ENCODE measurements at places on chromosomes 6 and 20.

GRCh38 chr20:13212750-13213149 is 8.3 kb upstream of the ISM1 start:
- DNase-seq = peak; percentile 54

DNA sequence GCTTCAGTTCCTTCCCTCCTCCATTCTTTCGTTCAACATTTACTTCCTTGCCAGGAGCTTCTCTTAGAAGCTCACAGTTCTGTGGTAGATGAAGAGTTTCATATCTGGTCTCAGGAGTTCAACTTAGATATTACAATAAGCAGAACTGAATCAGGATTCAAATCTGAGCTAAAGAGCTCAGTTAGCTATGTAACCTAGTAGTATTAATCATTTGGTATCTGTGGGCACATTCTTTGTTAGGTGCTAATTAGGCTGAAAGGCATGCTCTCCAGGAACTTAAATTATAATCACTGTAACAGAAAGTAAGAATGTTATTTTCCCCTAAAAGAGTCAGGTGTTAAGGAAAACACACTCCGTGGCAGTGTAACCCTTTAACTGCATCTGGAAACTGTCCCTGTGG is 8.4 kb downstream of the ZNF76 start:
- DNase-seq = no peak

GRCh38 chr6:36368921-36369865 is 18.3 kb downstream of the ETV7 start:
- DNase-seq = no peak

DNA sequence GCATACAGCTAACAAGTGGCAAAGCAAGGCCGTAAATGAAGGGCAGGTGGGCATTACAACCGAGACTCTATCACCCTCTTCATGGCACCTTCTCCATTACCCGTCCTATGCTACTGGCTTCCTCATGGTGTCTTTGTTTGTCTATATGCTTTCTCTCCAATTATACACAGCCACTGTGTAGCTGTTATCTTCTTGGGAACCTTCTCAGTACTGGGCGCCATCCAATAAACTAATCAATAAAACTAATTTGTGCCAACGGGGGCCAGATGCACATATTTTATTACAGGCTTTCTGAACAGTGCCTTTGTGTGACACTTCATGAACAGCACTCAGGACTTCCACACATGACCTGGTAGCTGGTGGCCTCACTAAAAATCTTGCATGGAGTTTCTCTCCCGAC is 149.8 kb upstream of the PCSK2 start:
- no peak for DNase-seq

GRCh38 chr6:168985705-168986104 is 267.9 kb downstream of the THBS2 start:
- DNase-seq = no peak

- DNase-seq = no peak
Observed at GRCh38 chr6:48101290-48101689, 9.7 kb downstream of the PTCHD4 start.

- no peak for DNase-seq
Observed at GRCh38 chr6:105739764-105740163, 336.9 kb upstream of the PREP start.

DNA sequence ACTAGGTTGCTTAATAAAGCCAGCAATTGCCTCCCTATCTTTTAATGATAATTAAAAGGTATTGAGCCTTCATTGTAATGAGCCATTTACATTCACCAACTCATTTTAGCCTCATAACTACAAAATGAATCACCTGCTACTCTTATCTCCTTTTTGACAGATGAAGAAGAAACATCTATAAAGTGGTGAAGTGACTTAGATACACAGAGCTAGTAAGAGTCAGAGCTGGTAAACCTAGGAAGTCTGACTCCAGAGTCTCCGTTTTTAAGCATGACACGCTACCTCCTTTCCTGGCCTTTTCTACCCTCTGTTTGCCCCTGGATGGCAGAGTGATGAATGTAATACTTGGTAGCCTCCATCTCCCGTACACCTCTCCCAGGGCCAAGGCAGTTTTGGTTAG is 93.5 kb downstream of the SPTLC3 start:
- no peak for DNase-seq

GRCh38 chr6:170130201-170130621 is 160.7 kb downstream of the DLL1 start:
- no peak for DNase-seq

GRCh38 chr20:41352106-41352505 is 11.5 kb downstream of the LPIN3 start:
- DNase-seq = no peak

DNA sequence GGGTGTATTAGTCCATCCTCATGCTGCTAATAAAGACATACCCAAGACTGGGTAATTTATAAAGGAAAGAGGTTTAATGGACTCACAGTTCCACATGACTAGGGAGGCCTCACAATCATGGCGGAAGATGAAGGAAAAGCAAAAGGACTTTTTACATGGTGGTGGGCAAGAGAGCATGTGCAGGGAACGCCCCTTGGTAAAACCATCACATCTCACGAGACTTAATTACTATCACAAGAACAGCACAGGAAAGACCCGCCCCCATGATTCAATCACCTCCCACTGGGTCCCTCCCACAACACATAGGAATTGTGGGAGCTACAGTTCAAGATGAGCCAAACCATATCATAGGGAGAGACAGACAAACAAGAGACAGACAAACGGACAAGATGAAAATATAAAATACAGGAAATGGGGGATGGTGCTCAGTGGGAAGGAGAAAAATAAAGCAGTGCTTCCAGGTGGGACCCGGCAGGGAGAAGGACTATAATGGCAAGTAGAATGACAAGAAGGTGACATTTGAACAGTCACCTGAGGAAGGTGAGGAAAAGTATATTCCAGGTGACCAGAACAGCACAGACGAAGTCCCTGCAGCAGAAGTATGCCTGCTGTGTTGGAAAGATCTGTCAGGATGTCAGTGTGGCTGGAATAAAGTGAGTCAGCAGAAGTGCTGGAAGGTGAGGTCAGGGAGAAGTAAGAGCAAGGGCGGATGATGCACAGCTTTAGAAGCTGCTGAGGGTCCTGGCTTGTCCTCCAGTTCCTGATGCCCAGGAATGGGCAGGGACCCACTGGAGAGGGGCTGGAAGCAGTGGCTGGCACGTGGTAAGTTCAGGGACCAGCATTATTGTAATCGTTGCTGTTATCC is 61.1 kb downstream of the SLC2A10 start:
- DNase-seq = no peak

DNA sequence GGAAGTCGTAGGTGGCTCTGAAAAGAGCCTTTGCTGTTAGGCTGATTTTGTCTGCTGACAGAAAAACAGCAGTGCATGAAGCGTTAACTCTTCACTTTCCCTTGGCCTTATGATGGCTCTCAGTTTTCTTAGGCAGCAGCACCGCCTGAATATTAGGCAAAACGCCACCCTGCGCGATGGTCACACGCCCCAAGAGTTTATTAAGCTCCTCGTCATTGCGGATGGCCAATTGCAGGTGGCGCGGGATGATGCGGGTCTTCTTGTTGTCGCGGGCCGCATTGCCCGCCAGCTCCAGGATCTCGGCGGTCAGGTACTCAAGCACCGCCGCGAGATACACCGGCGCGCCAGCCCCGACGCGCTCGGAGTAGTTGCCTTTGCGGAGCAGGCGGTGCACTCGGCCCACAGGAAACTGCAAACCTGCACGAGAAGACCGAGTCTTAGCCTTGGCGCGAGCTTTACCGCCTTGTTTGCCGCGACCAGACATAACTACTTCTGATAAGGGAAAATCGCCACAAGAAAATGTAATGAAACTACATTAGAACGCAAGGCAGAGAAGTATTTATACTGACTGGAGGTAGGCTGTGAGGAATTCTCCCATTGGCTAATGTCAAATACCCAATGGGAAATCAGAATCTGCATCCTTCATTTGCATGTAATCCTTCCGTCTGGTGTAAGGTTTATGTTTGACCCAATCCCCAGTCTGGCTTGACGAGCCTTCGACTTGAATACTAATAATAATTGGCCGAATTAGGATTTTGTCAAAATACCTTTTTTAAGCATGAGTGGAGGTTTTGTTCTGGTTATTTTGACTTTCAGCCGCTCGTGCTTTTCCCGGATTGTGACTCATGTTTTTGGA is 53.9 kb upstream of the HFE start:
- DNase-seq = peak; percentile 79

DNA sequence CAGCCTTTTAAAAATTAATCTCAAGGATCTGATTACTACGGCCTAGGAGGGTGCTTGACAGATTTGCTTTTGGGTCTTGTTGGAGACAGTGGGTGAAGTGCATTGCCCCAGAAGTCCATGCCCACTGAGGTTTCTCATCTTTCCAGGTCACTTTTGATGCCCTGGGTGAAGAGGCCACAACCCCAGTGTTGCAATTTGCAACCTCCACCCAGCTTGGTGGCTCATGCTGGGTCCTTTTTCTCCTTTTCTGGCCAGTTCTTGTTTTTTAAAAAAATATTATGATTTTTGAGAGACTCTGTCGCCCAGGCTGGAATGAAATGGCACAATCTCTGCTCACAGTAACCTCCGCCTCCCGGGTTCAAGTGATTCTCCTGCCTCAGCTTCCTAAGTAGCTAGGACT is 9.4 kb downstream of the STX11 start:
- no peak for DNase-seq

- DNase-seq = no peak
Observed at GRCh38 chr6:66421570-66421969, 714.5 kb upstream of the EYS start.

- DNase-seq = no peak
Observed at GRCh38 chr20:34875642-34876405, 588 bp upstream of the ACSS2 start.

- DNase-seq = no peak
Observed at GRCh38 chr6:55388211-55388610, 60.9 kb downstream of the GFRAL start.

DNA sequence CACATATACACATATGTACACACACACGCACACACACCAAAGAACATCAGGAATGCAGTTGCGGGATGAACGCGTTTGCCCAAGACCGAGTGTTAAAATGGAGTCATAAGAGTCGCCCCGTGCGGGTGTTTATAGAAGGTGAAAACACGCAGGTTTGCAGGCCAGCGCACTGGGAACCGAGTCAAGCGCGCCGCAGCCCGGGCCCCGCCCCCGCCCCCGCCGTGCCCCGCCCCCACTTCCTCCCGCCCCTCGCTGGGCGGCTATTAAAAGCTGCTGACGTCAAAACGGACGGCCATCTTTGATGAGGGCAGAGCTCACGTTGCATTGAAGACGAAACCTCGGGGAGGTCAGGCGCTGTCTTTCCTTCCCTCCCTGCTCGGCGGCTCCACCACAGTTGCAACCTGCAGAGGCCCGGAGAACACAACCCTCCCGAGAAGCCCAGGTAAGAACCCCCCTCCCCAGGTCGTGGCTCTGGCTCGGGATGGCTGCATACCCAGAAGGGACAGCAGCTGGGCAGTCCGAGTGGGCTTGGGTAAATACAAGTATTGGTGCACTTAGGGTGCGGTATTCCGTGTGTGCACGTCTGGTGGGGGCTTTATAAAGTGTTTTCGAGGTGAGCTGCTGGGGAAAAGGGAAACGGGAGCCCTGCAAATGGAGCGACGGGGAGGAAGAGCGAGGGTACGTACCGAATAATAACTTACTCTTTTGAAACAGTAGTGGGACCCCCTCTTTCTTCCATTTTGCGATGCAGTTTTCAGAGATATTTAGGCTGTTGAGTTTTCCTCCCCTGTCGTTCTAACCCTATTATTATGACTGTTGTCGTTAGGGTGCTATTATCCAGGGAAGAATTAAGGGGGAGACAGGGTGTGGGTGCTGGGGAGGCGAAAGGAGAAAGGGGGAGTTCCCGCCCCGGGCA is at the start of gene SNAP25:
SNAP25 (plus strand) TSS at position 295 of the 916 bp plus-strand sequence. CDS start 56,662 bp downstream, outside the sequence.
- DNase-seq = peak; percentile 60

- DNase-seq = no peak
Observed at GRCh38 chr6:117558818-117559217, 43.5 kb downstream of the GOPC start.

GRCh38 chr20:49877386-49877921 is 37.9 kb downstream of the SPATA2 start:
- no peak for DNase-seq

DNA sequence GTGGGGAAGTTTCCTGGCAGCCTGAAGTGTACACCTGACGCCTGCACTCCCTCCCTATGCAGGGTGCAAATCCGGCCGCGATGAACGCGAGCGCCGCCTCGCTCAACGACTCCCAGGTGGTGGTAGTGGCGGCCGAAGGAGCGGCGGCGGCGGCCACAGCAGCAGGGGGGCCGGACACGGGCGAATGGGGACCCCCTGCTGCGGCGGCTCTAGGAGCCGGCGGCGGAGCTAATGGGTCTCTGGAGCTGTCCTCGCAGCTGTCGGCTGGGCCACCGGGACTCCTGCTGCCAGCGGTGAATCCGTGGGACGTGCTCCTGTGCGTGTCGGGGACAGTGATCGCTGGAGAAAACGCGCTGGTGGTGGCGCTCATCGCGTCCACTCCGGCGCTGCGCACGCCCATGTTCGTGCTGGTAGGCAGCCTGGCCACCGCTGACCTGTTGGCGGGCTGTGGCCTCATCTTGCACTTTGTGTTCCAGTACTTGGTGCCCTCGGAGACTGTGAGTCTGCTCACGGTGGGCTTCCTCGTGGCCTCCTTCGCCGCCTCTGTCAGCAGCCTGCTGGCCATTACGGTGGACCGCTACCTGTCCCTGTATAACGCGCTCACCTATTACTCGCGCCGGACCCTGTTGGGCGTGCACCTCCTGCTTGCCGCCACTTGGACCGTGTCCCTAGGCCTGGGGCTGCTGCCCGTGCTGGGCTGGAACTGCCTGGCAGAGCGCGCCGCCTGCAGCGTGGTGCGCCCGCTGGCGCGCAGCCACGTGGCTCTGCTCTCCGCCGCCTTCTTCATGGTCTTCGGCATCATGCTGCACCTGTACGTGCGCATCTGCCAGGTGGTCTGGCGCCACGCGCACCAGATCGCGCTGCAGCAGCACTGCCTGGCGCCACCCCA is 1.2 kb downstream of the GPR6 start:
- DNase-seq = no peak

- no peak for DNase-seq
Observed at GRCh38 chr20:20410678-20411077, 42.8 kb downstream of the INSM1 start.
